Gastroesophageal sphincter (tissue), 4 donors: ENCODE measurements at places on chromosomes 5 and 9. TPM values are rescaled to one million over a fixed set of nuclear protein-coding genes. Genes with fewer than 3 reads are reported as not detected.

Gene SHOC1
- not detected for total RNA-seq

DNA sequence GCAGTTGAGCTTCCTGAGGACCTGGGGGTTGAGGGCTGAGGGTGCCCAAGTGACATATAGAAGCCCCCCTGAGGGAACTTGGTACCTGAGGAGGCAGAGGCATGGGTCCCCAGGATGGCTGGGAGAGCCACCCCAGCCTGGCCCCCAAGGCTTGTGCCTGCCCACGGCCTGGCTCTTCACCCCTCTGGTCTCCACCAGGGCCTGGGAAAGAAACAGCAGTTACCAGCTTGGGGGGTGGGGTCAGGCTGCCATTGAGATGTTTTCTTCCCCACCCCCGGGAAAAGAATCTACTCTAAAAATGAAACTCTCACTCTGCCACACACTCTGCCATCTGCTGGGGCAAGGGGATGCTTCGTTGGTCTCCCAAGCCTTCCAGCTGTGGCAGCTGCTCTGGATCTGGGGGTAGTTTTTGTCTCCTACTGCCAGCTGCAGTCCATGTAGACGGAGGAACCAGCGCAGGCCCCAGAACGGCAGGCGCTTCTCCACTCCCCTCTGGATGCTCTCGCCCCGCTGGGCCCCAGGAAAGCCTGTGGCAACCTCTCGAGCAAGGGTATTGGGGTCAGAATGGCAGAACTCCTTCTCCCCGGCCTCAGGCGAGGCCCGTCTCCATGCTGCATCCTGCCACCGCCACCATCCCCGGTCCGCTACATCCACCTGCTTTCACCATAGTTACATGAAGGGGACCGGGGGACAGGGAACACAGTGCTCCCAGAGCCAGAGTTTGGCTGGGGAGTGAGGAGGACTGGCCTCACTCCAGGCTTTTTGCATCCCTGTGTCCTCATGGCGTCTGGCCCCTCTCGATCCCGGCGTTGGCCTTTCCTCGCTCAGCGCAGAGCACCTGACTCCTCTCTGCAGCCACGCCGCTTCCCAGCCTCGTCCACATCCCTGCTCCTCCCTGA lies 123.5 kb downstream of the DAB2IP start:
- ATAC-seq = no peak

DNA sequence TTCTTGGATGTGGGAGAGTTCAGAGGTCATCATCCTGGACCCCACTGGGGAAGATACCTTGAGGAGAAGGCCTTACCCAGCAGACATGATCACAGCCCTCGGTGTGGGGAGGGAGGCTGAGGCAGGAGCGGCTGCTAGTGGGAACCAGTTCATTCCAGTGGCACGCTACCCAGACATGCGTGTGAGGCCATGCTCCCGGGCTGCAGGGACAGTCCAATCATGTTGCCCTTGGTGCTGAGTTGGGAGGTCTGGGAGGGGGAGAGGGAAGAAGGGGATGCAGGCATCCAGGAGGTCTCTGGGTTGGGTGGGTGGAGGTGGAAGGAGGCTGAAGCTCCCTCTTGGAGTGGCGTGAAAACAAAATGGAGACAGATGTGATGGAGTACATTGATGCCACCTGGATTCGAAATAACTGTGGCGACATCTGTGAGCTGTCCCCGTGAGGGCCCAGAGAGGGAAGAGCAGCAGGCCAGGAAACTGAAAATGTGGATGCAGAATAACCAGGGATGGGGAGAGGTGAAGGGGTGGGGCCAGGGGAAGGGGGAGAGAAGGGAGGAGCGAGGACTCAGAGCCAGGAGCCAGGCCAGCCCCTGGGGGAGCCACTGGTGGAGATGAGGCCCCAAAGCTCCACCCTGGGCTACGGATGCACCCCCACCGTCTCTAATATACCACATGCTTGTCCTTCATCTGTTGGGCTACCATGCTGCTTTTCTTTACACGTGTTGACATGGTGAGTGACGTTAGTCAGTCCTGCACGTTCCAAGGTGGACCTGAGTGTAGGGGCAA lies 16.2 kb downstream of the NDUFS6 start:
- no peak for ATAC-seq

- no peak for ATAC-seq
These were observed 10.2 kb downstream of the CTNNAL1 start for GRCh38 chr9:109003116-109003515.

- ATAC-seq = no peak
These were observed 29.4 kb upstream of the ALDH1A1 start for GRCh38 chr9:72982146-72982799.

DNA sequence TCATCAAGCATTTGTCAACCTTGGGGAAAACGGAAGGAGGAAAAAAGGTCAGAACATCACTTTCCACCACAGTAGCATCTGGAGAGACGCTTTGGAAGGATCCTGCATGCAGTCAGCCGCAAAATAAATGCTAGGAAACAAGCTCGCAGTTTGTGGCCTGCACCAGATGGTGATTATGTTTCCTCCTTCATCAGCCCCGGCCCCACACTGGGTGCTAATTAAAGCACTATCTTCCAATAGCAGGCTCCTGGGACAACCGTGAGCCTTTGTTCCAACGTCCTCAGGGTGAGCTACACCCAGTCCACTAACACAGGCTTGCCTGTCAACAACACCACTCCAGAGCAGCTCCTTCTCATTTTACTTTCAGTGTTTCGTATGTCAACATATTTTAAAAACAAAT lies 64.0 kb downstream of the RNF130 start:
- no peak for ATAC-seq

Gene GPR21
- 3.2 TPM for total RNA-seq

DNA sequence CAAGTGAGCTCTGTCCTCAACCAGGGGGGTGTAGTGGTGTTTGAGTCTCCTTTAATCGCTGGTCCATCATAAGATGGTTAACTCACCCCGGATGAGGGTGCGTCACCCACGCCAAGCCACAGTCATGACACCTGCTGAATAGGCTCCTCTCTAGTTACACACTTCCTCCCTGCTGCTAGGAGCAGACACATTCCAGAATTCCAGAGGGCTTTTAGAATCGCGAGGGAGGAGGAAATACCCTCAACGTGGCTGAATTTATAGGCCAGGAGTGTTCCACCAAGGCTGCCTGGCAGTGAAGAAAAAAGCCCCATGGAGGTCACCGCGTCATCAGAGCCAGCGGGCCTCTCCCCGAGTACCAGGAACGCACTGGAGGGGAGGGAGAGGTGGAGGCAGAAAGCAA lies 5.1 kb downstream of the GLRX start:
- ATAC-seq = no peak

GRCh38 chr9:110317911-110318310 lies 19.8 kb downstream of the TXNDC8 start:
- ATAC-seq = no peak

- ATAC-seq = no peak
These were observed 882.6 kb downstream of the PTPRD start for GRCh38 chr9:9730174-9730573.

DNA sequence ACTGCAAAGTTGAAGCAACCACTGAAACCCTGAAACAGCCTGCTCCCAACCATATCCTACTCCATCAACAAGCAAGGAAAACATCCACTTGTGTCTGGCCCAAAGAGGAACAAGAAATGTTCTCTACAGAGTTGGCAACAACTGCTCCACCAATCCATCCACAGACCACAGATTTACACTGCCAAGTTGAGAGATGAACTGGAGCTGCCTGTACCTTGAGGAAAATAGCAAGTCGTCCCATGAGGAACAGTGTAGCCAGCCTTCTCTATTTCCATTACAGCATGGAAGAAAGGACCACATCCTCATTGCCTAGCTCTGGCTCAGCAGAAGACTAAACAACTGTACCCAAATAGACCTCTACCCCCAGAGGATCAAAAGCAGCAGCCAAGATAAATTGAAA lies 60.4 kb downstream of the DEPDC1B start:
- ATAC-seq = no peak

DNA sequence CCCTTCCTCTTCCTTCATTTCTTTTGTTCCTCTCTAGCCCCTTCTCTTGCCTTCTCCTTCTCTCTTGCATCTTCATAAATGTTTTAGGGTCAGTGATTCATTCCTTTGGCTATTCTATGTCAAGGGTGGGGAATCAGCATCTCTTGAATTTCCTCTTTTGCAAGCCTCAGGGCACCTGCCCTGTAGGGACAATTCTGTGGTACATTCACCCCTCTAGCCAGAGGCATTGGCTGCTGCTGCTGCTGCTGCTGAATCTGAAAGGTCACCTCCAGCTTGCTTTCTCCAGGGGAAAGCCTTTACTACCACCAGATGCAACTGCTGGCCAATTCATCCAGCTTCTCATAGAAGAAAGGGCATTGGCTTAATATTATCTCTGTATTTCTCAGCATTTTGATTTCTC lies 87.3 kb downstream of the INSYN2B start:
- no peak for ATAC-seq

Gene PCDHGB6
- total RNA-seq = 5.9 TPM

- ATAC-seq = no peak
These were observed 1526.4 kb upstream of the NUDT12 start for GRCh38 chr5:105088961-105089360.

DNA sequence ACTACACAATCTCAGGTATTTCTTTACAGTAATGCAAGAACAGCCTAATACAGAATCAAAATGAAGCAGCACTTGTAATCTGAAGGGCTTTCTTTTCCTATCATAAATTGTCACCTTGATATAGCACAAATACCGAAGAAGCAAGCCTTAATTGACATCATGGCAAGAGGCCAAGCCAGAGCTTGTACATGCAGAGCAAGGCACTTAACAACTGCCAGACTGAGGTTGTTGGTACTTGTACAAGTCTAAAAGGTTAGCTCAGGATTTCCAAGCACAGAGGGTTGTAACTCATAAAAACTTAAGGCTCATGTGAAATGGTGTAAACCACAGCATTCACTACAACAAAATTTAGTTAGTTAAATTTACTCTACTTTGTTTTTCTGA lies 158.8 kb upstream of the SPEF2 start:
- no peak for ATAC-seq

DNA sequence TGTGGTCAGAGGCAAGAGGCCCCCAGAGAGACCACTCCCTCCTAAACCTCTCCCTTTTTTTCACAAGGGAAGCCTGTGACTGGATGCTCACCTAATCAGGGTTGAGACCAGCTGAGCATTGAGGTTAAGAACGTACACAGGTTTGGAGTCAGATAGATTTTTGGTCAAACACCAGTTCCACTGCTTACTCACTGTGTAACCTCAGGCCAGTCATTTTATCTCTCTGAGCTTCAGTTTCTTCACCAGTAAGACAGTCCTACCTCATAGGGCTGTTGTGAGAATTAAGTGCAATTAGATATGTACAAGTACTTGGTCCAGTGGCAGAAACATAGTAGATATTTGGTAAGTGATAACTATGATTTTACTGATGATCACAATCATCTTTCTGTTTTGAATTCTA lies 256.8 kb downstream of the CDK5RAP2 start:
- ATAC-seq = no peak

GRCh38 chr5:158876263-158876942 lies 223.3 kb downstream of the EBF1 start:
- ATAC-seq = no peak

Gene THOC3
- 30.7 TPM for total RNA-seq

Gene PDLIM4
- 200 TPM for total RNA-seq

DNA sequence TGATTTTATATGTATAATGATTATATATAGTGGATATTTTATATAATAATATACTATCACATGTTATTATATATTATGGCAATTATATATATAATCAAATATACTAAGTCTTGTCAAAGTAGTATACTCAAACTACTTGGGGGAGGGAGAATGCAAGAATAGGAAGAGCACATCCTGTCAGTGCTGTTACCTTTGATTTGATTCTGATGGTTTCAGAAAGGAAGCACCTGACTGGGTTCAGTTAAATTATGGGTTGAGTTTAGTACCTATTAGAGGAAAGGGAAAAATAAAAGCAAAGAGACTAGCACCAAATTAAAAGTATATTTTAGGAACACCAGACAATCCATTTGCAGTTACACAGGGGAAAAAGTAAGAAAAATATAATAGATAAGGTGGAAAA lies 107.6 kb downstream of the GRIA1 start:
- ATAC-seq = no peak

- ATAC-seq = no peak
These were observed 122.4 kb downstream of the IRX2 start for GRCh38 chr5:2629045-2629444.

- ATAC-seq = no peak
These were observed 143.3 kb upstream of the LMX1B start for GRCh38 chr9:126470241-126470993.

DNA sequence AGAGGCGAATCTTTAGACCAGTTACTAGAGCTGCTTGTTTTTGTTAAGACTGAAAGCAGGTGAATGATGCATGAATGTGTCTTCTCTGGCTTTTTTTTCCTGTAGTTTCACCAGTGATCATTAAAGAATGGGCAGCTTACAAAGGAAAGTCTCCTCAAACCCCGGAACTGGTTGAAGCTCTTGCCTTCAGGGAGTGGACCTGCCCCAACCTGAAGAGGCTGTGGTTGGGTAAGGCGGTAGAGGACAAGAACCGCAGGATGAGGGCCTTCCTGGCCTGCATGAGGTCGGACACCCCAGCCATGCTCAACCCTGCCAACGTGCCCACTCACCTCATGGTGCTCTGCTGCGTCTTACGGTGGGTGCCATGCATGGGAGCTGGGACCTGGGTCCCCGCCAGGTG lies 33.3 kb upstream of the PHF2 start:
- ATAC-seq = no peak

GRCh38 chr9:30015073-30015472 lies 2369.4 kb upstream of the ACO1 start:
- ATAC-seq = no peak

Gene CCDC183
- total RNA-seq = 1.4 TPM

DNA sequence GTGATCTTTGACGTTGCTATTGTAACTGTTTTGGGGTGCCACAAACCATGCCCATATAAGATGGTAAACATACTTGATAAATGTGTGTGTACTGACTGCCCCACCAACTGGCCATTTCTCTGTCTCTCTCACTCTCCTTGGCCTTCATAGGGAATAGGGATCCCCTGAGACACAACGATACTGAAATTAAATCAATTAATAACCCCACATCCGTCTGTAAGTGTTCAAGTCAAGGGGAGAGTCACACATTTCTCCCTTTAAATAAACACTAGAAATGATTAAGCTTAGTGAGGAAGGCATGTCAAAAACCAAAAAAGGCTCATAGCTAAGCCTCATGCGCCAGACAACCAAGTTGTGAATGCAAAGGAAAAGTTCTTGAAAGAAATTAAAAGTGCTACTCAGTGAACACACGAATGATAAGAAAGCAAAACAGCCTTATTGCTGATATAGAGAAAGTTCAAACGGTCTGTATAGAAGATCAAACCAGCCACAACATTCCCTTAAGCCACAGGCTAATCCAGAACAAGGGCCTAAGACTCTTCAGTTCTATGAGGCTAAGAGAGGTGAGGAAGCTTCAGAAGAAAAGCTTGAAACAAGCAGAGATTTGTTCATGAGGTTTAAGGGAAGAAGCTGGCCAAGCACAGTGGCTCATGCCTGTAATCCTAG lies 111.1 kb downstream of the UGCG start:
- ATAC-seq = no peak

DNA sequence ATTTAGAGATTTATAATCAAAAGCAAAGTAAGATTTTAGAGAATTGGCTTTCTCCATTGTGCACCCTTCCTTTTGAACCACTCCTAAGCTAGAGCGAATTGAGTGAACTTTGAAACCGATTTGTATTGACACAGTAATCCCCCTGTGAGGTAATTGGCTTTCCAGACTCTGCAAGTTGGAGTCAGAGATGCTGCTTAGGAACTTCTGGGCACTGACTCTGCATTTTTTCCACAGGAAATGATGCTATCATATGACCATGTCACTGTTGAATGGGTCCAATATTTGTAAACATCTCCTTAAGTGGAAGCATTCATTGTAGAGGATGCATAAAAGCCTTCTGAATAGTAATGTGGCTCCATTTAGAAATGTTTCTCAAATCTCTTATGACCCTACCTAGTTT lies 394.4 kb upstream of the ZNF608 start:
- no peak for ATAC-seq
